HCT116 (cell line): ENCODE measurements at places on chromosomes 2 and 18.

DNA sequence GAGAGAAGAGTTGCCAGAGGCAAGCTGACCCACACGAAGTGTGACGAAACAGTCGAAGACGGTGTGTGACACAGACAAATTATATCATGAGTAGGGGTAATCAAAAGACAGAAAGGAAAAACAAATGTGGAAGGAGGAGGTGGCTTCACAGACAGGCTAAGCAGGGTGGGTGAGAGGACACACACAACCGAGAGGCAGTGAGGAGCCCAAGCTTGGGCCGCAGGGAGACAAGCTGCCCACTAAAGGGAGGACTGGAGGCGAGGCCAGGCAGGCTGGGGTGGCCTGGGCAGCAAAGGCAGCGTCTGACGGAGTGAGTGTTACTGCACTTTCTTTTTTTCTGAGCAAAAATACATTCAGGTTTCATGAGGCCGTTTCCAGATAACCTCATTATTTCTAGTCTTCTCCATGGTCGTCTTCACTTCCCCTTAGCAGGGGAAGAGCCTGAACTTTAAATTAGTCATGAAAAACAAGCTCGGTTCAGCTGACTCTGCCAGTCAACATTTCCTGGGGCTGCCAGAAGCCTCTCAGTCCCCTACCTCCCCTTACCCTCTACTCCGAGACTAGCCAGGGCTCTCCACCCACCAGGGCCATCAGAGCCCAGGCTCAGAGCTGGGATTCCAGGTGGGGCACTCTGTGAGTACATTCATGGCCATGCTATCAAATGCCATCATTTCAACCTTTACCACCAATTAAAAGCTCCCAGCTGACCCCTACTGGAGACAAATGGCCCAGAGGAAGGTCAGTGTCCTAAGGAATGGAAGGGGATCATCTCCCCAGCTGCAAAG, 13.8 kb upstream of the ZFP36L2 start:
- DNase-seq: no peak

GRCh38 chr2:129334128-129334527, 645.3 kb upstream of the RAB6C start:
- DNase-seq: no peak

DNA sequence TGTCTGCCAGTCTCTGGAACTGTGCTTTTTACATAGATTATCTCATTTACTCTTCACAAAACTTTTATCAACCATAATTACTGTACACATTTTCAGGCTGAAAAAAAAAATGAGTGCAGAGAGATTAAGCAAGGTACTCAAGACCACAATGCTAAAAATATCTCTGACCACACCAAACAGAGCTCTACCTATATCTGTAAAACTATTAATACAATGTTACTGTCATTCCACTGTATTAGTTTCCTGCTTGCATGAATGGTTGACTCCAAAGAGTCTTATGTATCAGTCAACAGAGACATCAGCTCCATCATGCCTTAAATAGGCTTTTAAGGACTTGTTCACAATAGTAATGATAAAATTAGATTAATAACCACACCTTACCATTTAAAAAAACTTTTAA, 134.7 kb upstream of the CCDC150 start:
- DNase-seq: no peak

- DNase-seq: no peak
These were observed 3.1 kb downstream of the SLC38A11 start for GRCh38 chr2:164952057-164952702.

GRCh38 chr18:42032447-42032846, 77.4 kb downstream of the PIK3C3 start:
- DNase-seq: no peak

GRCh38 chr18:63298400-63299365, 20.9 kb downstream of the BCL2 start:
- no peak for DNase-seq

DNA sequence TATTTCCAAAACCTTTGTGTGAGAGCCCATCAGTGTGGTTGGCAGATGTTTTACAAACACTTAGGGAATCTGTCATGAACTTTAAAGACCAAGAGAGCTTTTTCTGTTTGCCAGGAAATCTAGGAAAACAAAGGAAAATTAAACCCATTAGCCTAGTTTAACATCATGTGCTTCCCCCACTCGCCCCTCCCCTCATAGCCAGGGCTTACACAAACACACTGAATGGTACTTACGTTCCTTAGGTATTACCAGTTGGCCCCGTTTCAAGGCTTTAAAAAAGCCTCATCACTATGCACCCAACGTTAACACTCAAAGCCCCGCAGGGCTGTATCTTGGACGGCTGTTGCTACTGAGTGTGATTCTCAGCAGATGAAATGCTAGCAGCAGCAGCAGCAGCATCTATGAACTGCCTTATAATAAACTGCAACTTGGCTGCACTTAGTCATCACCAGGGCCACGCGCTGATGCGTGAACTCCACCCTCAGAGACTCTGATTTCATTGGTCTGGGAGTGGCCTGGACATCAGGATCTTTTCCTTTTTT, 20.1 kb upstream of the TTC39C start:
- peak; percentile 18 for DNase-seq

DNA sequence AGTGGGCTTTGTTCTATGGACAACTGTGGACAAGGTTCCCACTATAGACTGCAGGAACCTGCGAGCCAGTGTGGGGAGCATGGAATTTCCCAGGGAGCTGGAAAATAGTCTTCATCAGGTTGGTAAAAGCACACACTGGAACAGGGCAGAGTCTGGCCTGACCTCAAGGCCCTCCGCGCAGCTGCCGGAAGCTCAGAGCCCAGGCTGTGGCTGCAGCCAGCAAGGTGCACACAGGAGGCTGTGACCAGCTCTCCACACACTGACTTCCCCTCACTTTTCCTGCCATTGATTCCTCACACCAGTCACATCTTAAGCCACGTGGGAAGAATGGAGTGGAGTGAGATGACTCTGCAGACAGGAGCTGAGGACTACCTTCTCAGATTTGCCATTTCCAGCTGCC, 19.1 kb downstream of the MAL start:
- no peak for DNase-seq

GRCh38 chr2:221095356-221095755, 476.7 kb downstream of the EPHA4 start:
- DNase-seq: no peak

DNA sequence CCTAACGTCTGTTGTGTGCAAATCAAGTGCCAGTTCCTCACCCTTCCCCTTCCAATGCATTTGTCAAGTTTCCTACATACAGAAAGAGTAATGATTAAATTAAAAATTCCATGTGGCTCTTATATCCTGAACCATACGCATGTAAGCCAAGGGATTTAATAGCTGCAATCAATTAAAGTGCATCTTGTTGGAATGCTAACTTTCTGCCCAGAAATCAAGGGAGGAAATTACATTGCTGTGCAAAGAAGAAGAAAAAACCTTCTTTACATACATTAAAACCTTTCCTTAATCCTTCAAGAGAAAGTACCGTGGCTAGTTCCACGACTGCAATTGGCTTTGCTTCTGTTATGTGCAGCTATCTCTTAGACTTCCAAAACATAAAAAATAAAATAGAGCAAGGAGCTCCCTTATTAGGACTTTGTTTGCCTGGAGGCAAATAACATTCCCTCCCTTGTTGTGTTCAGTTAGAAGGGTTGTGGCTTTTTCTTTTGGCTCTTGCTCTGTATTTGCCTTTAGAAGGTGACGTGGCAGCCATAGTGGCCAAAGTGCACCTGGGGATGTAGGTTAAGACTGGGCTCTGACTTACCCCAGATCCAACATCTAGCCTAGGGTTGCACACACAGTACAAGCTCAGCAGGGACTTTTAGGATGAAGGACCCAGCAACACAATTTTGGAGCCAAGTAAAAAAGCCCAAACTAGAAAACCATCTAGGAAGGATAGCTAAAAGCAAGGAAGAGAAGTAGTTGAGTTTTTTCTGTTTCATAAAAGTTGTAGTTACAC, 158.3 kb downstream of the ANTXR1 start:
- DNase-seq: no peak

DNA sequence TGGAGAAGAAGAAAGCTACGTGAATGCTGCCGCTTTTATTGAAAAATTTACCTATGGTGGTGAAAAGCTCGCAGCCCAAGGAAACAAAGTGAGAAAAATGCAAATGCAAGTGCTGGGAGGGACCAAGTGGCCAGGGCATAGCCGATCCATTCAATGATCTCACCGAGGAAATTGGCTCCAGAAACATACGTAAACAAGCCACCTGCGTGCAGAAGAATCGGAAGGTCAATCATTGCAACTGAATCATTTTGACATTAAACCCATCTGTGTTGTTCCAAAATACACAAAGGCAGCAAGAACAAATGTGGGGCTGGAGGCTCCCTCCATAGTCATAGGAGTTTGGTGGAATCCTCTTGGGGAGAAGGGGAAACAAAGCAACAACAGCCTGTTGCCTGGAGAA, 51.5 kb downstream of the SRD5A2 start:
- DNase-seq: no peak

- peak; percentile 27 for DNase-seq
These were observed 137.4 kb downstream of the ACOXL start for GRCh38 chr2:110869472-110870446.
